NCI-H524 treated with DMSO at 0.1 percent for 48 hours (cell line): ENCODE measurements at places on chromosomes 2 and 18.

DNA sequence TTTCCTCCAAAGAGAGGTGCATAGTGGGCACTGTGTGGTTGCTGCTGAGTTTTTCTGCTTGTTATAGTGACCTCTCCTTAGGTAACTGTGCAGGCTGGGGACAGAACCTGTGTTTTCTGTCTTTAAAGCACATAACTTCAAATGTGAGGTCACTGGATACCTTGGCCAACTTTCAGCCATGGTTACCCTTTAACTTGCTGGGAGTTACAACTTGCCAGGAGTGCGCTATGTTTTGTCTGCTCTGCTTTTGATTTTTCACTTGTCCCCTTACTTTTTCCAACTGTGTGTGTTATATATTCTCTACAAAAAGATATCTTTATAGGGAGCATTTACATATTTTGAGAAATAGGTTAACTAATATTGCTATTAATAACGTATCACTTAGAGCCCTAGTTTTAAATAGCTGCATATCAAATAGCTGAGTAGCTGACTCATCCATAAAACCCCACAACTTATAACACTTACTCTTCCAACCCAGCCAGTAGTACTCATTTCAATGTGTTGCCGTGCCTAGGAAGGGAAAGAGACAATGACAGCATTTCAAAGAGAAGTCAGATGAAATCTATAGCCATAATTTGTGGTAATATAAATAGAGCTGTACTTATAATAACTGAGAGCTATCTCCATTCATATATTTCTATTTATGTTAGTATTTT is 51.6 kb downstream of the DPP4 start:
- no peak for DNase-seq

GRCh38 chr2:217846321-217846743 is 156.5 kb downstream of the TNS1 start:
- no peak for DNase-seq

DNA sequence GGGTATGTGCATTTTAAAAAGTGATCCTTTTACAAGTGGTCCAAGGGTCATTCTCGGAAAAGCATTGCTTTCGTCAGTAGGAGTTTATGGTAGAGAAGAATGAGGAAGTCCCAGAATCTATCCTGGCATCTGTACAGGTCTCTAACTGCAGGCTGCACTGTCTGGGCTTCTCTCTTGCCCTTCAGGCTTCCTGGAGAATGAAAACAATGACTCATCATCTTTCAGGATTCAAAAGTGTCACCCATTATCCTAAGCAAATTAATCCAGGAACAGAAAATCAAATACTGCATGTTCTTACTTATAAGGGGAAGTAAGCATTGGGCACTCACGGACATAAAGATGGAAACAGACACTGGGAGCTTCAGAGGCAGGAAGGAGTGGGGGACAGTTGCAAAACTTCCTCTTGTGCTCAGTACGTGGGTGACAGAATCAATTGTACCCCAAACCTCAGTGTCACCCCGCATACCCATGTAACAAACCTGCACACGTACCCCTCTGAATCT is 60.2 kb upstream of the TXNDC2 start:
- DNase-seq: no peak

DNA sequence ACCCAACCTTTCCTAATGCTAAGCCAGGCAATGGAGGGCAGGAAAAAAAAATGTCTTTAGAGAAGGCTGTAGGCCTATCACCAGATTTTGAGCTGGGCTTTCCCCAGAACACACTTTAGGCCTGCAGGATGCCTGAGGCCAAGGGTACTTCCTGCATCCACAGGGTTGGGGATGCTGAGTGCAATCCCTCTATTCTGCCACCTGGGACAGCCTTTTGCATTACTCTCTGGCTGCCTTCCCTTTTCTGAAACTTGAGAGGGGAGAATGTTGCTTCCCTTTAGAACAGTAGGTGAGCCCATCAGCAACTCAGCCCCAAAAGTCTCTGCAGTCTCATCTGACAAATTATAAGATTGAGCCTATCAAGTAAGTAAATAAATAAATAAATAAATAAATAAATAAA is 195.2 kb downstream of the SLC8A1 start:
- DNase-seq: no peak

DNA sequence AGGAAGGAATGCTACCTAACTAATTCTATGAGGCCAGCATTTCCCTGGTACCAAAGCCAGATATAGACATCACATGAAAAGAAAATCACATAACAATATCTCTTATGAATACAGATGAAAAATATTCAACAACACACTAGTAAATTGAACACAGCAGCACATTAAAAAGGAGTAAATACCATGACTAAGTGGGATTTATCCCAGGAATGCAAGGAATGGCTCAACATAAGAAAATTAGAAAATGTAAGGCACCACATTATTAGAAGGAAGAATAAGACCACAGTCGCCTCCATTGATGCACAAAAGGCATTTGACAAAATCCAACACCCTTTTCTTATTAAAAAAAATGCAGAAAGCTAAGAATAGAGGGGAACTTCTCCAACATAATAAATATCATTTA is 133.9 kb downstream of the TTC32 start:
- no peak for DNase-seq

DNA sequence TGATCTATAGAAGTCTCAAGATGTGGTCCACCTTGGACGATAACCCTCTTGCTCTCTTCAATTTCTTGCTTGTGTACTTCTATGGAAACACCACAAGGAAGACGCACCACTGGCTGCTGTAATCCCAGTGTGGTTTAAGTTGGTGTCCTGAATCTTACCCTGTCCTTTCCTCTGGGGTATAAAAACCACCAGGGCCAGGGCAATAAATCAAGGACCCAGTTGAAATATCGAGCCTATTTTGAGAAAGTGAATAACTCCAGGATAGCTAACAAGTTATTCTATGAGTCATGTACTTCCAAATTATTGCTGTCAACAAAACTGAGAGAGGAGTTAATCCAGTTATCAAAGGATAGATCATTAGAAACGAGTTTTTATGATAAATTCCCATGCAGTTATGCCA is 137.0 kb downstream of the RND3 start:
- DNase-seq: no peak

DNA sequence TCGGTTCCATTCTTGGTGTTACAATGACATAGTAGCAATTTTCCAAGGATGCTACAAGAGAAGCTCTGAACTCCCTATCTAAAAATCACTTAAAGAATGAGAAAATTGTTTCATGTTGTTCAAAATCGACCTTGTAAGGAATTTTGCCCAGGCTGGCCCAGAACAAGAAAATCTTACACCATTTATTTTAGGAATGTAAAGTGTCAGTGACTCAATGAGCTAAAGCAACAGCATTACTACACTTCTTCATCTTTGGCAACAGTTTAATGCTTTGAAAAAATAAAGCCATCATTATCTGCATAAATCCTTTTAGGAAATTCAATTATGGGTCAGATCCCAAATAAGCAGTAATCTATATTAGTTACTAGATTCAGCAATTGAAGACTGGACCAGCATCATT is 38.6 kb downstream of the SLC25A12 start:
- DNase-seq: no peak

DNA sequence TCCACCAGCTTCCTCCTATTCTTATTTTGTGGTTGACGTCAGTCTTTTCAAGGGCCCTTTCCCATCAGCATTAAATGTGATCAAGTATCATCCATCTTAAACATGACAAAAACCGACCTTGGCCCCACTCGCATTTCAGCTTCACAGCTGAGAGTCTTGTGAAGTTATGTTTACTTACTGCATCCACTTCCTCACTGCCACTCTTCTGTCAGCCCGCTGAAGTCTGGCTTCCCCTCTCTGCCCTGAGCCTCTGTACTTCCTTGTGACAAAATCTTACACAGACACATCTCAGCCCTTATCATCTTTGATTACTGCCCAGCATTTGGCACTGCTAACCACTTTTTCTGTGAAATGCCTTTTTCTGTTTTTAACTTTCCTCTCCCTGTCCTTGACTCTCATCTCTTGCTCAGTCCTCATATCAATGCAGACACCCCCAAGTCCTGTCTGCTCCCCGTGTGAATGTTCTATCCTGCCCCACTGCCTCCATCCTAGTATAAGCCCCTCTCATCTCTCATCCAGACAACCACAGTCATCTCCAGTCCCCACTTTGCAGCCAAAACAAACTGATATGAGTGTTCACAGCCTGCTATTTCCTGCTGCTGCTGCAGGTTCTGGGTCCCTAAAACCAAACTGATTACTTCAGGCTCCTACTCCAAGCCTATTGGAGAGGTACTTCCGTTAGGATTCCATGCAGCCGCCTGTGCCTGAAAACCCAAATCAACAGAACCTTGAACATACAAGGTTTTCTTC is 31.4 kb downstream of the FOSL2 start:
- DNase-seq: no peak

GRCh38 chr18:48766026-48766425 is 184.7 kb downstream of the SMAD7 start:
- no peak for DNase-seq

DNA sequence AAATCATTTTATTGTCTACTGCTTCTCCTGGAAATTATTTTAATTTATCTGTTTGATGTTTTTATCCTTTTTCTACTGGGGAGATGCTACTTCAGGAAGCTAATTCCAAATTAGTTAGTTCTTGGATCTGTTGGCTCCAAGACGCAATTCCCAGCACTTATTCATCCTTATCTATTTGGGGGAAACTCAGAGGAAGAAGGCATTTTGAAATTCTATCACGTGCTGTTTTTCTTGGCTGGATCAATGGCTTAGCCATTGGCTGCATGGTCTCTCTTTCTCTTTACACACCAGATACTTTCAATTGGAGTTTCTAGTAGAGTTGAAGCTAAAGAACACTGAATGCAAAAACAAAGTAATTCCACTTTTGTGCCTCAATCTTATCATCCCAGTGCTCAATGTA is 98.3 kb downstream of the RAPGEF4 start:
- DNase-seq: no peak

DNA sequence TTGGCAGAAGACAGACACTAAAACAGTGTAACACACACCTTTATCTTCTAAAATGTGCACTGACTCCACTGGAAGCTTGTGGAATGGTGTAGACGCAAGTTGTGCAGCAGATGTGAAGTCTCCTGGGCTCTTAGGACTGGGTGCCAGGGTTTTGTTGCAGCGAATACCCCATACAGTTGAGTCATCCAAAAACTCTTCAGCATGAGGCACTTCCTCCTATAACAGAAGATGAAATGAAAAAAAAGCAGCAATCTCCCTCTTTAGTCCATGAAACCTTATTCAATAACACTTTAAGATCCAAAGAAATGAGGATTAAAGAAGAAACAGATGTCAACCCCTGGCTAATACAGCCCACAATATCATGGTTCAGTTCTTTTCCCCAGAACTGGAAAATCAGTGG is 22.2 kb downstream of the BUB1 start:
- no peak for DNase-seq

- DNase-seq: no peak
Measured at GRCh38 chr2:235659767-235660322, 166.0 kb downstream of the AGAP1 start.

GRCh38 chr2:21411741-21412140 is 288.0 kb downstream of the TDRD15 start:
- no peak for DNase-seq

GRCh38 chr2:100011272-100011731 is 131.1 kb downstream of the AFF3 start:
- DNase-seq: no peak
